ENCODE measurements at places on chromosomes 3 and 15.

GRCh38 chr3:14590569-14590968 is 50.4 kb upstream of the GRIP2 start:
- DNase-seq, result no peak

GRCh38 chr3:32280262-32280910 is 41.9 kb downstream of the CMTM8 start:
- DNase-seq, result no peak

DNA sequence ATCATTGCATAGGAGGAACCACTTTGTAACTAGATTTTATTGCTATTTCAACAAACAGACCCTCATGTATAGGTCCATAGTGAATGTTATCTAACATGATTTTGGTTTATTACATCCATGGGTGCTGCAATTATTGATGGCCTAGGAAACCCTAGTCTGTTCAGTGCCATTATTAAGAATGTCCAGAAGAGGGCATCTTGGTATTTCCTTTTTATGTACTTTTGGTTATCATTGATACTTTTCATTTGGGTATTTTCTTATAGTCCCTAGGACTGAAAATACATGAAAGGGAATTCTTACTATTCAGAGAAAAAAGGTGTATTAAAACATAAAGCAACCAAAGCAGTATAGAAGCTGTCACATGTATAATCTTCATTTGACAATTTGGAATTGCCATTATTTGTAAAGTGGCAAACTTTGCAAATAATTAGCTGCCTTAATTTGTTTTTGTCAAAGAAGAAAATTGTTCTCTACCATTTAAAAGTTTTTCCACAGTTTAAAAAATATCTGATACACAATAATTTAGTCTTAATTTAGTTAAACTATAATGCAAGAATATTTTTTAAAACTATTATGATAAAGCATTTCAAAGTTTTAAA is 48.7 kb downstream of the CNOT10 start:
- no peak for DNase-seq

GRCh38 chr3:194687638-194688199 is 2.0 kb downstream of the FAM43A start:
- no peak for DNase-seq

- DNase-seq, result no peak
Measured at GRCh38 chr15:62546628-62547027, 381.5 kb upstream of the C2CD4B start.

DNA sequence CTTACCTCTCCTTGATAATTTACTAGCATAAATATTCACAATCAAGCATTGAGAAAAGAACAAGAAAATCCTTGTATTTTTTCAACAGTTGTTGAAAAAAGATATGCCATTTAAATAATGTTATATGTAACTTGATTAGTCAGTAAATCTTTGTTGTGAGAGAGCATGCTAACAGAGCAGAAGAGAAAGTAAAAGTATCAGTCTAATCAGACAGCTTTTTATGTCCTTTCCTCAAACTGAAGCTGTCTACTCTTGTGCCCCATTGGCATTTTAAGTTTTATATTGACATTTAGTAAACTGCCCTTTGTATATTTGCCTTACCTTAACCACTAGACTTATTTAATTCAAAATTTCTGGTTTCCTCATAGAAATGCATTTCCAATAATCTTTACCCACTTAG is 668.7 kb downstream of the OTOL1 start:
- no peak for DNase-seq

- no peak for DNase-seq
Measured at GRCh38 chr3:172125053-172125452, 85.7 kb downstream of the FNDC3B start.

- no peak for DNase-seq
Measured at GRCh38 chr3:139836698-139837464, 98.1 kb upstream of the CLSTN2 start.

DNA sequence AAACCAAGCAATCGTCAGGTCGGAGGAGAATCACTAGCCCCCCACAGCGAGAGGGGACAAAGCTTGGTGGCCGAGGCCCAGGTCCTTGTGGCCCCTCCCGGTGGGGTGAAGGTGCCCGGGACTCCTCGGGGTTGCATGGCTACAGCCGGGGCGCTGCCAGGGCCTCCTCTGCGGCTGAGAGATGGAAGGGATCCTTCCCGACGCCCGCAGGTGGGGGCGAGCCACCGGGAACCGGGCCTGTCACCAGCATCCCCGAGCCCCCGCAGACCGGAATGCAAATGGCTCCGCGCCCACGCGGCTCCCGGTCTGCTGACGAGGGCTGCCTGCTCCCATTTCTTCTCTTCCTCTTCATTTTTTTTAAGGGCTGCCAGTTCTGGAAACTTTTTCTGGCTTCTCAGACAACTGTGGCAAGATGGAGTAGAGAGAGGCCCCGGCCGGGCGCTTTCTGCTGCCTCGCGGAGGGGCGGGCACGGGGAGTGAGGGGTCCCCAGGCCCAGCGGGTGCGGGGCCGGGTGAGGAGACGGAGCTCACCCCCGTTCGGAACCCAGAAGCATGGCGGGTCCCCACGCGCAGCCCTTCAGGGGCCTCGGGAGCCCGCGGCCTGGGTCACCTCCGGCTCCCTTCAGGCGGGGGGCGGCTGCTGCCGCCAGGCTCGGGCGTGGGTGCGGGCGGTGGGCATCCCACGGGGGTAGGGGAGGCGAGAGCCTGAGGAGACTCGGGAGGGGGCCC is 27.5 kb downstream of the MELTF start:
- DNase-seq, result no peak

GRCh38 chr3:14262212-14262611 is 83.6 kb downstream of the LSM3 start:
- DNase-seq, result no peak

DNA sequence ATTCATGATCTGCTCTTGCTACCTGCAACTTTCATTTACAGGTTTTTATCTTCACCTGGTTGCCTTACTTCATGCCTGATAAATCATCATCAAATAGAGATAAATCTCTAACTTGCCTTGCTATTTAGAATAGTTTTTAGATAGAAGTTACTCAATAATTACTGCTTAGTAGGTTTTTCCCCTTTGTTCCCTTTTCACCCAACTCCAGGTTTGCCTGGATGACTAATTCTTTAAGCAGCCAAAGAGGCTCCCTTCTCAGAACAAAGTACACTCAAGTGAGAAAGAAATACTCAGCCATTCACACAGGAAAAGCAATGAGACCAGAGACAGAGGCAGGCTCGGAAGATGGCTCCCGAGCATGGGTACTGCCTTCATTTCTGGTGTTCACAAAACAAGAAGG is 268.1 kb upstream of the CRBN start:
- DNase-seq, result no peak

DNA sequence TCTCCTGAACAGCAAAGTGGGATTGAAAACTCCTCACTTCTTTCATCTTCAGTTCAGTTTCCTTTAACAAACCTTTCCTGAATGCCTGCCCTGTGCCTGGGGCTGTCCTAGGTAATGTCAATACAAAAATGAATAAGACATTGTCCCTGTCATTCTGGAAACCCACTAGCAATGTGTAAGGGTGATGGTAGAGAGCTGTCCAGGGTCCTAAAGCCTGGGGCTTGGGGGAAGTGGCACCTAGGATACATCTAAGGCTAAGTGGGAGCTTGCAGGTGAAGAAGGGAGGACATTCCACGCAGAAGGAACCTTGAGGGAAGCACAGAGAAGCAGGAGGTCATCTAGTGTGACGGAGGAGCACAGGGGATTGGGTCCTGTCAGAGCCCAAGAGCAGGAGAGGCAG is 212.7 kb upstream of the PPP2R3A start:
- DNase-seq, result no peak

- DNase-seq, result no peak
Measured at GRCh38 chr15:36177590-36178302, 401.7 kb upstream of the CDIN1 start.

GRCh38 chr3:62559831-62560445 is 186.6 kb upstream of the FEZF2 start:
- DNase-seq, result no peak

DNA sequence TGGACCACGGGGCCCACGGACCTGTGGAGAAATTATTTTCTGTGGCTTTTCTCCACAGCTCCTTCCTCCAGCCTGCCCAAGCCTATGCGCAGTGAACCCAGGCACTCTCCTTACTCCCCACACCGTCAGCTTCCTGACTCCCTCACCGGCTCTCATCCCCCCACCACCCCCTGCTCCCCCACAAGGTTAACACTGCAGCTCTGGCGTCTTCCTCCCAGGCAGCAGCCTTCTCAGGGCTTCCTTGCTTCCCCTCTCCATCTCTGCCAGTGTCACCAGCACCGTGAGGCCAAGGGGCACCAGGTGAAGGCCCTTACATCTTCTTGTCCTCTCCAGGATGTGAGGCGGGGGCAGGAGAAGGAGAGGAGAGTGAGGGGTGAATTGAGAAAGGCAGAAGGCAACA is 168.3 kb upstream of the TLE3 start:
- no peak for DNase-seq

GRCh38 chr3:101903451-101903871 is 54.1 kb downstream of the NFKBIZ start:
- DNase-seq, result no peak

- DNase-seq, result no peak
Measured at GRCh38 chr15:49621401-49621811, 558 bp downstream of the DTWD1 start.

- DNase-seq, result no peak
Measured at GRCh38 chr3:177343122-177343625, 145.9 kb upstream of the TBL1XR1 start.

DNA sequence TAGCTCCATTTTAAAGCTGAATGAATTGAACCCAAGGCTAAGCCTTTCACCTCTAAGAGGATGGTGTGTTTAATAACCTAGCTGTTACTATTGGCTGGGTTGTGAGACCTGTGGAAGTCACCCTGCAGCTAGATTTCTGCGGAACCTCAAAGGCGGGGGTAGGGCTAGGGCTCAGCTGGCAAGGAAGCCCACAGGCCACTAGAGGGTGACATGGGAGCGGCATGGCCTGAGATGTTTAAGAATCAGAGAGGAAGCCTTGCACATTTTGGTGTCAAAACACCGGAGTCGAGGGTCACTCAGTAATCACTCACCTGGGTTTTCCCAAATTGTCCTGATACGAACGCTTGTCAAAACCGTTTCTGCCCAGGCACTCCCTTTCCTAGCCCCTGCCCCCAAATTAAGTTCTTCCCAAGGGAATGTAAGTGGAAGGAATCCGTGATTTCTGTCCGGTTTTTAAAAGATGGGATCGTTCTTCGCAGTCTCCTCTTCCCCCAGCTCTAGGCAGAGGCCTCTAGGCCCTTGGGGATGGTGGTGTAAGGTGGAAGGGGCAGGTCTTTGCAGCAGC is 3.8 kb upstream of the ACAD9 start:
- DNase-seq, result peak; percentile 29

GRCh38 chr3:159451482-159451881 is 537.2 kb upstream of the IL12A start:
- no peak for DNase-seq

DNA sequence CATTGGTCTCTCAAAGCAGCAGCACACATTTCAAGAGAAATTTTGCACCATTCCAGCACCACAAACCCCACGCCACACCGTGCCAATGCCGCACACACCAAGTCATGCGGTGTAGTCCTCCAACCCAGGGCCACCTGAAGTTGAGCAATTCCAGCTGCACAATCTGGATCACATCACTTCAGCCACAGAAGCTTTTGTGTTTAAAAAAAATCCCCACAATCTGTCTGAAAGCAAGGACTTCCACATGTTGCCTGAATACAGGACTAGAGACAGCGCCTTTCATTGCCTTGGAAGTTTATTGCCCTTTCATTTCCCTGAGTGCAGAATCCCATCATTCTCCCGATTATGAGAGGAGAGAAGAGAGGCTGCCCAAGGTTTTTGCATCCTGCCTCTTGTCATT is 175.6 kb upstream of the BCL6 start:
- DNase-seq, result no peak

- DNase-seq, result no peak
Measured at GRCh38 chr3:147669077-147669476, 259.9 kb downstream of the ZIC1 start.

DNA sequence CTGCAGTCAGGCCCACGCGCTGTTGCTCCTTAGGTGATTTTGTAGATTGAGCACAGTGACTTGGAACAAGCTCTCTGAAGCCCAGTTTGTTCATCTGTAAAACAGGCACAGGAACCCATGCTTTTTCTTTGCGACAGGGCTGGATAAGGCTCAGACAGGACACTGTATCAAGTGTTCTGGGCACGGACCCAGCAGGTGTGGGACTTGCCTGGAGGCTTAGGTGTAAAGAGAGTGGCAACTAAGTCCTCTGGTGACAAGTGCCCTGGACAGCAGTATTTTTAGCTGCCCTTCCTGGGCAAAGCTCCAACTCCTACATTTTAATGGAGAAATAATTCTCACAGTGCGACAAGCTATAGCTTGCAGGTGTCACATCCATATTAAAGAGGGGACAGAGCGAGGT is 32.2 kb downstream of the CD276 start:
- no peak for DNase-seq

- DNase-seq, result no peak
Measured at GRCh38 chr3:50050361-50050760, 38.4 kb upstream of the RBM5 start.

DNA sequence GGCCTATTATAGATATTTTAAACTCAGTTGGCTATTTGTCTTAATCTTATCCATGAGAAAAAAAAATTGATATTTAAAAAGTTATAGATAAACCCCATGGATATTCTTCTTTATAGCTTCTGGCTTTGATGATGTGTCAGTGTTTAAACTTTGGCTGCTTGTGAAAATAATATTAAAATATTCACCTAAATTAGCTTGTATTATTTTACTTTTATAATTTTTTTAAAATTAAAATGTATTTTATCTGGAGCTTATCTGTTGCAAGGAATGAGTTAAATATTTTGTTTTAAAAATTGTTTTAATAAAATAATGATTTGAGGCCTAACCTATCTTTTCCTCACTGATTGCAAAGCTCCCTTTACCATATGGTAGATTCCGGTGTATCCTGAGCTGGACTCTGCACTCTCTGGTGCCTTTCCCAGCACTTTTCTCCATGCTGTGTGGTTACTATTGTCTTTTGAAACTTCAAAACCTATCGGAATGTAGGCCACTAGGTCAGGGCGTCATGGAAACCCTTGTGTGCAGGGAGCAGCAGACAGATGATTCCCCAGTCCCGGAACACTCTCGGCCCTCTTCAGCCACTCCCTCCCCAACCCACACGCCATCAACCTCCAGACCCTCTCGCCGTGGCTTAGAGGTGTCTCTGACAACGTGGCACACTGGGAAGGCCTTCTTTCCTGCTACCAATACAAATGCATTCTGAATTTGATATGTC is 252.3 kb upstream of the ATP10A start:
- DNase-seq, result no peak

GRCh38 chr15:39188314-39188713 is 392.6 kb upstream of the THBS1 start:
- DNase-seq, result no peak

GRCh38 chr3:111143-112069 is 85.2 kb upstream of the CHL1 start:
- DNase-seq, result no peak

DNA sequence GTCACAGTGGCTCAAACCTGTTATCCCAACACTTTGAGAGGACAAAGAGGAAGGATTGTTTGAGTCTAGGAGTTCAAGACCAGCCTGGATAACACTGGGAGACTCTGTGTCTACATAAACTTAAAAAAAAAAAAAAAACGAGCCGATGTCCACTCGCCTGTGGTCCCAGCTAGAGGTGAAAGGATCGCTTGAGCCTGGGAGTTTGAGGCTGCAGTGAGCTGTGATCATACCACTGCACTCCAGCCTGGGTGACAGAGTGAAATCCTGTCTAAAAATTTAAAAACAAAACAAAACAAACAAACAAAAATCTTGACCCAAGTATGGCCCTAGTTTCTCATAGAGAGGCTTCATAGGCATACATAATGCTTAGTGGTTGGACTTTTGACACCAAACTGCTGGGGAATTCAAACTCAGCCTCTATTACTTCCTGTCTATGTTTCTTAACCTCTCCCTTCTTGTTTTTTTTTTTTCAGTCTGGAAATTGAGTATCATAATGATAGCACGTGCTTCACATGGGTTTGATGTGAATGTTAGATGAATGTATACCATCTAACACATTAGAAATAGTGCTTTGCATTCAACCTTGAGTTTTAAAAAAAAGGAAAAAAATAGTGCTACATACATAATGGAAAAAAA is 46.4 kb upstream of the CAPN7 start:
- no peak for DNase-seq
